Stimulated activated CD4-positive, alpha-beta T cell treated with anti-CD3 and anti-CD28 coated beads, TNF-alpha, amount 100 ng/mL, for 48 hours (primary cell): ENCODE measurements at places on chromosomes 2 and 18.
A peak's percentile ranks its signal among the peaks of the same experiment; 100 is the strongest.

DNA sequence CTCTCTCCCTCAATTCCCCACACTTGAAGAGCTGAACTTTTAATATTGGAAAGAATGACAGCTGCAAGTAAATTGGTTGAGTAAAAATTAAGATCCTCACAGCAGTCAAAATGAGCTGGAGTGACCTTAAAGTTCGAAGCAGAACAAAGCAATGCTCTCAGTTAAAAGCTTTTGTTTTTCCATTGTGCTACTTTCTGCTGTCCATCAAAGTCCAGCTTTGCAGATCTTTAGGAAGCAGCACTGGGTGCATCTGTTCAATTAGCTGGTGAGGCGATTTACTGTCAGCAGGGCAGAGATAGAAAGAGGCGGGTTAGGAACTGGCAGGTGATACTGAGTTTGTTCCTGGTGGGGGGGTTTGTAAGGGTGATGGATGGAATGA is 834.8 kb downstream of the CPS1 start:
- DNase-seq, result no peak

DNA sequence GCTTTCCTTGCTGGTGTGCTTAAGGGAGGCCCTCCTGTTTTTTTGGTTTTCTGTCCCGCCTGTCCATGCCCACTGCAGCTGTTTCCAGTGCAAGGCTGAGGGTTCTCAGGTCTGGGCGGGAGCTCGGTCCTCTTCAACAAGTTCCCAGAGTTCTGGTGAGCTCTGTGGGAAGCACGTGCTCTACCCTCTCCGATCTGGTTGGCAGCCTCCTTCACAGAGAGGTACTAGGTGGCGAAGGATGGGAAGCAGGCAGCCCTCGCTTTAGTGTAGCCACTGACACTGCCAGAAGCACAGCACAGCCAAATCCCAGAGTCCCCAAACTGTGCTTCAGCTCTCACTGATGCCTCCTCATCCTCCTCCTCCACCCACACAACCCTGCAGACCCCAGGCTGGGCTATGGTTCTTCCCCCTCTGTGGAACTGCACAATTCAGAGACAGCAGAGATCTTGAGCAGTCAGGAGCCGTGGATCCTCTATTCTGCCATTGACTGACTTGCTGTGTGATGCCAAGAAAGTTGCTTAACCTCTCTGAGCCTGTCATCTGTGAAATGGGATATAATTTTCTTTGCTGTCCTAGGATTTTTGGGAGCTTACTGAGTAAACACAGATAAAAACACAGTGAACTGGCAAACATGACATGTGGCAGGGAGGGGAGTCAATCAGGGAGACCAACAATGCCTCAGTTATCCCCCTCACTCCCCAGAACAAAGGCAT is 157.3 kb downstream of the MSH2 start:
- no peak for DNase-seq

GRCh38 chr2:31429759-31430438 is 15.4 kb upstream of the XDH start:
- DNase-seq, result peak; percentile 47

GRCh38 chr18:53219853-53220252 is 879.9 kb downstream of the DCC start:
- no peak for DNase-seq

GRCh38 chr18:50582500-50582899 is 22.6 kb downstream of the MAPK4 start:
- DNase-seq, result no peak

GRCh38 chr2:7899241-7899640 is 782.6 kb upstream of the ID2 start:
- DNase-seq, result no peak

DNA sequence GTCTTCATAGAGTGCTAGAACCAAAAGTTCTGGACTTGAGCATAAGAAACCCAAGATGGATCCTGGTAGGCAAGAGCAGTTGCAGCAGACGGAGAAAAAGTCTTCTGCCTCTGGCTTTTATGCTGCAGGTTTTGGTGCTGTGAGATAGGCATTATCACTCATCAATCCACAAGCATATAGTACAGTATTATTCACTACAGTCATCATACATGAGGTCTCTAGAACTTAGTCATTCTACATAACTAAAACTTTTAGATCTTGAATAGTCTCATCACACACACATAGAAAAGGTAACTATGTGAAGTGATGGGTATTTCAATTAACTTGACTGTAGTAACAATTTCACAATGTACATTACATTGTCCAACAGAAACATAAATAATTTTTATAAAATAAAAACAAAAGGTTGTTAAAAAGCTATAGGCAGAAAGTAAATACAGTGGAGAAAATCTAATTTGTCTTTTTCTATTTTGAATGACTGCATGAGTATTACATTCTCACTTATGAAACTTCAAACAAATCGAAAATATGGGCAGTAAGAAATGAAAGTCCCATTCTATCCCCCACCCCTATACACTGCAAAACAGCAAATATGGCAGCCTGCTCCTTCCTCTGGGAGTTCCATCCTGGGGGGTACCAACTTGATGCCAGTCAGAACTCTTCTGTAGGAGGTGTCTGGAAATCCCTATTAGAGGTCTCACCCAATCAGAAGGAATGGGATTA is 534.3 kb upstream of the ACVR2A start:
- no peak for DNase-seq

DNA sequence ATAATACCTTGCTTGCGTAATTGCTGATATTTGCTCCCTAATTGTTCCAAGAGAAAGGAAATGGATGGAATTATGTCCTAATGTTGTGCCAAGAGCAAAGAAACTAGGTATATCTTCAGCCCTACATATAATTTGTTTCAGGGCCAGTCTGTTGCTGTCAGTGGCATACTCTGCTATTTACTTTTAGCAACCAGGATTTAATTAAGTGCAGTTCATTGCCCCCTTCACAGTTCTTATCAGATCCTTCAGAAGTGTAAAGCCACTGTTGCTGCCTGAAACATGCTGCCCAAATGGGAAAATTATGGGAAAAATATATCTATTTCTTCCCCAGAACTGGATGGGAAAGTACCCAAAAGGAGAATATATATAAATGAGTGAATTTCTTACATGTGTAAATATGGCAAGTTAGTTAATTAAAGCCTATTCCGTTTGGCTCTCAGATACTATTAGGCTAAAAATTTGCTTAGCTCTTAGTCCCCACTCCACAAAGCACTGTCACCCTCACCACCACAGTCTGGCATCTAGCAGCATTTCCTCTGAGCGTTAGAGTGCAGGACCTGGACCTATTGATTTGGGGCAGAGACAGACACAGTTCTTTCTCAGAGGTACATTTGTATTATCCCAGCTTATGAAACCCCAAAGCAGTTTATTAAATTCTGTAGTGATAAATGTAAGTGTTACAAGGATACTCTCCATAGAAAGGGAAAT is 72.8 kb upstream of the DTNA start:
- no peak for DNase-seq

DNA sequence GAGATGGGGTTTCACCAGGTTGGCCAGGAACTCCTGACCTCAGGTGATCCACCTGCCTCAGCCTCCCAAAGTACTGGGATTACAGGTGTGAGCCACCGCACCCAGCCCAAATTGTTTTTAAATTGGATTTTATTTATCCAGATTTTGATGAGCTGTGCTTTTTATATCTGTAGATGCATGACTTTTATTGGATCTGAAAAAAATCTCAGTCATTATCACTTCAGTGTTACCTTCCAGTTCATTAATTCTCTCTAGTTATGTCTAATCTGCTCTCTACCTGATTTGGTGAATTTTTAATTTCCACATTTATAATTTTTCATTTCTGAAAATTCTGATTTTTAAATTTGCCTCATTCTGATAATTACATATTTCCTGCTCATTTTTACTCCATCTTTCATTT is 13.5 kb downstream of the AGFG1 start:
- no peak for DNase-seq

DNA sequence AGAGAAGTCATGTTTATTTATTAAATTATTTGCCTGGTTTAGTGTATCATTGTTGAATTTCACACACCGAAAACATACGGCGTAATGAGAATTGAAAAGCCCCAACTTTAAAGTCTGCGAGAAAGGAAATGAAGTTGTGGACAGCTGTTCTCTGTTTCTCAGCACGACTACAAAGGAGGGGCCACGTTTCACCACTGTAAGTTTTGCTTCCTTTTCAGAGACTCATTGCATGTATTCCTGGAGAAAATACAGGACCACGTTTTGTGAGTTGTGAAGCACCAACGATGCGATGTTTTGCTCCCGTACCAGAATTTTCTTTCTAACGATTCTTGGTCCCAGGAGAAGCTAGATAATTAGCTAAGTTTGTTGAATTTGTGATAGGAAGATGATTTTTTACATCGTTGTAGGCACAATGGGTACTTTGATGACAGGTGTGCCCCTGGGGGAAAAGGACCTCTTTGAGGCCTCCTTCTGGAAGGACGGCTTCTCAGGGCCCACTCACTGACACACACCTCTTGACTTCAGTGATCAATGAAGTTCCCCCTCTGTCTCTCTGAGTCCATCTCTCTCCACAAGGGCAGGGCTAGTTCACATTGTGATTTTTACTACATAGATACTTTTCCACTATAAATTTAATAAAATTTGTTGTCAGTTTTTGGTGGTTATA is 23.7 kb upstream of the ACKR3 start:
- no peak for DNase-seq

GRCh38 chr2:122210898-122211856 is 455.7 kb downstream of the TSN start:
- no peak for DNase-seq

DNA sequence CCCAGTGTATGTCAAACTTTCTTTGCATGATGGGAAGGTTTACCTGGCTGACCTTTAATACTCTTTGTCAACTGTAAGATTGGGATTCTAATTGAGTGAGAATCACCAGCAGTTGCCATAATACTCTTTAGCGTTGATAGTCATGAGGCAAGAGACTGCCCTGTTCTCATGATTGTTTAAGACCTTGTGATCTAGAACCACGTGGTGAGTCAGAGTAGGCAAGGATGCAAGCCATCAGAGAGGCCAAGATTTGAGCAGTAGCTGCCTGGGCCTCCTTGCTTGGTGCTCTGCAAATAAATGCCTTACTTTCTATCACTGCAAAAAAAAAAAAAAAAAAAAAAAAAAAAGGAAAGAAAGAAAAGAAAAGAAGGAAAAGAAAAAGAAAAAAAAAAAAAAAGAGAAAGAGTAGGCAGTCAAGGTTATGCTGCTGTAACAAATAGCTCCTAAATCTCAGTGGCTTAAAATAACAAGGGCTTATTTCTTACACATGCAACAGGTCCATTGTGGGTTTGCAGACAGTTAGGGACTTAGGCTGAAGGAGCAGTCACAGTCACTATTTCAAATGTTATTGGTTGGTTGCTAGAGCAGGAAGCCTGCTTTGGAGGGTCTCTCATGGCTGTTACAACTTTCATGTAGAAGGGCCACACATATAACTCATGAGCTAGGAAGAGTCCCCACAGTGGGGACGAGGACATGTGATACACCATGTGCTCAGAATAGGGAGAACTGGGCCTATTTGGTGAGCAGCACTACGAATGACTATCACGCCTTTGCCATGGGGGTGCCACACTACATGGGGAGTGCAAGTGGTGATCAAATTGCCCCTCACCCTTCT is 21.7 kb downstream of the IL1R2 start:
- no peak for DNase-seq

GRCh38 chr2:3443506-3444084 is 64.1 kb downstream of the TRAPPC12 start:
- no peak for DNase-seq

GRCh38 chr2:191233533-191233932 is 11.7 kb upstream of the MYO1B start:
- no peak for DNase-seq

- no peak for DNase-seq
Measured at GRCh38 chr2:127953128-127953718, 67.5 kb upstream of the AMMECR1L start.

- DNase-seq, result no peak
Measured at GRCh38 chr2:180978903-180979748, 1.3 kb upstream of the UBE2E3 start.

DNA sequence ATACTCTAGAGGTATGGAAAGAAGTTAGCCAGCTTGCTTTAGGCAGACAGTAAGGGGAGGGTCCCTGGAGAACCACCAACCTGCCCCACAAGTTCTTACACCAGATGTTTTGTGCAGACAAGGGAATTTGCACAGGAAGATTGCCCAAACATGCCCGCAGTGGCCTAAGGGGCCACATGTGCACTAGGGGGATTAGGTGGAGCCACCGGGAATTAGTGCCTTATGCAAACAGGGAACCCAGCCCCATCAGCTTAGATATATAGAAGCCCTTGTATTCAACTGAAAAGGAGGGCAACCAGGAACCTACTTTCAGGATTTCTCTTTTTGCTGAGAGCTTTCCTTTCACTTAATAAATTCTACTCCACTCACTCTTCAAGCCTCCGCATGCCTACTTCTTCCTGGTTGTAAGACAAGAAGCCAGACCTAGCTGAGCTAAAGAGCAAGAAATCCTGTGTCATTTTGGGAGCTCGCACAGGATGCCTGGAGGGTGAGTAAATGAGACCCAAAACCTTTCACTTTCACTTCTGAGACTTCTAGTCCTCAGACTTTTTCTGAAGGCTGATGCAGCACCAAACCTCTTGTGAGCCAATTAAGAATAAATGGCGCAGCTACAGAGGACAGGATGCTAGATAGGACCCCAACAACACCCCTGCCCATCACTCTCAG is 146.3 kb downstream of the GCA start:
- DNase-seq, result no peak

DNA sequence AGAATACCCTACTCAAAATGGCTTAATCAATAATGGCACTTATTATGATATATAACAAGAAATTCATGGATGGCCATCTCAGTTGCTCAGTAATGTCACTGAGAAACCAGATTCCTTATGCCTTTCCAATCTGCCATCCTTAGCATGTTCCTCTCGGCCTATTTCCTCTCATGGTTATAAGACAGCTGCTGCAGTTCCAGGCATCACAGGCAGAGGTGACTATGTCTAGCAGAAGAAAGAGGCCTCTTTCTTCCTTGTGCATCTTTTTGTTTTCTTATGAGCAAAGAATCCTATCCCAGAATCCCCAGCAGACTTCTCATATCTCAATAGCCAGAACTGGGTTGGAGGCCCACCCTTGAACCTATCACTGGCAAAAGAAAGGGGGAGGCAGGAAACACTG is 310.6 kb upstream of the SPRED2 start:
- no peak for DNase-seq

DNA sequence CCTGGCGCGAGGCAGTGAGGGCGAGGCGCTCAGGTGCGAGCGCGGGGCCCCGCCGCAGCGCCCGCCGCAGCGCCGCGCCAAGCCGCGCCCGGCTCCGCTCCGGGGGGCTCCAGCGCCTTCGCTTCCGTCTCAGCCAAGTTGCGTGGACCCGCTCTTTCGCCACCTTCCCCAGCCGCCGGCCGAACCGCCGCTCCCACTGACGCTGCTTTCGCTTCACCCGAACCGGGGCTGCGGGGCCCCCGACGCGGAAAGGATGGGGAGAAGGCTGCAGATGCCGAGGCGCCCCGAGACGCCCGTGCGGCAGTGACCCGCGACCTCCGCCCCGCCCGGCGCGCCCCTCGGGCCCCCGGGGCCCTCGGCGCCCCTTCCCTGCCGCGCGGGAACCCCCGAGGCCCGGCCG is 328 bp upstream of the INHBB start:
- DNase-seq, result no peak

DNA sequence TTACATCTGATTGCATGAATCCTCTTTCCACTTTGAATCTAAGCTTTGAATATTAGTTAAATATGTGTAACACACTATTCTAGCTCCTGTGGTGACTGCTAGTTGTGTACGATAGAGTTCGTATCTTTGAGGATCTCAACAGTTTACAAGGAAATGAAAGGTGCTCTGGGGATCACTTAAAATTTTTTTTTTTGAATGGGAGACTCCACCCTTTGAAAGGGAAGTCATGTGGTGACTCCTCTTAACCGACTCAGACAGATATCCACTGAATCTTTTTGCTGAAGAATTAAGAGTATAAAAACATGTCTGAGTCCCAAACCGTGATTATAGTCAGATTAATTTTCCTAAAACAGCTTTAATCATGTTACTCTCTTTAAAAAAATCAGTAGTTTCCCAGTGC is 4.0 kb downstream of the CLIP4 start:
- no peak for DNase-seq
